A549 treated with CpdA at 1 μM for 4 hours (cell line): ENCODE measurements at places on chromosomes 6 and 20. TPM values are rescaled to one million over a fixed set of nuclear protein-coding genes. Genes with fewer than 3 reads are reported as not detected.

RUNX2 gene
- total RNA-seq, result 0.81 to 1.2 TPM (median 1.0 TPM) in 5 replicates

XKR7 gene
- total RNA-seq, result under 0.01 to 0.02 TPM in 2 of 5 replicates, not detected in the others

KCNK5 gene
- 0.99 to 1.4 TPM (median 1.2 TPM) in 5 replicates for total RNA-seq

GPR63 gene
- total RNA-seq, result 0.47 to 0.61 TPM (median 0.53 TPM) in 5 replicates

HMGCLL1 gene
- 0.08 to 0.22 TPM (median 0.16 TPM) in 5 replicates for total RNA-seq

CTAGE9 gene
- not detected in 5 replicates for total RNA-seq

RIPPLY2 gene
- total RNA-seq, result 0.34 to 1.5 TPM (median 0.37 TPM) in 5 replicates

CRISP3 gene
- not detected in 5 replicates for total RNA-seq

PHF20 gene
- 20.5 to 31.0 TPM (median 22.7 TPM) in 5 replicates for total RNA-seq

TCF19 gene
- total RNA-seq, result 12.0 to 14.1 TPM (median 13.4 TPM) in 5 replicates
